T-helper 17 cell (primary cell): ENCODE measurements at places on chromosomes 12 and 14.

DNA sequence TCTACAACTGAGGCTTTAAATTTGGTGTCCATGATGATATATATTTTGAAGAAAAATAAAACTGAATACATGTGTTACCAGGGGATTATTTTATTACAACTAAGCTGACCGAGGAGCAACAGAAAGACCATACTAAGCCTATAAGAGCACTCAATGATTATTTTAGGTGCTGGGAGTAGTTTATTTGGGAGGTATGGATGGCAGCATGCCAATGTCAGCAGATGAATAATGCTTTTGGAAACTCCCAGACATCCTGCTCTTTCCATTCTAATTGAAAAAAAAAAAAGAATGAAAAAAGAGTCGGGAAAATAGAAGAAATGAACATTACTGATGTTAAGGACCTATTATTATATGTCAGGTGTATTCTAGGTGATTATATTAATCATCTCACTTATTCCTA is 441.2 kb downstream of the BTG1 start:
- H3K36me3 ChIP-seq, result no peaks in the 10 kb centered on the region
- H3K4me1 ChIP-seq, result no peaks in the 10 kb centered on the region
- H3K27me3 ChIP-seq, result no peaks in the 10 kb centered on the region
- H3K4me3 ChIP-seq, result no peak overlapping the region
- H3K27ac ChIP-seq, result no peak overlapping the region
- no peak for DNase-seq

DNA sequence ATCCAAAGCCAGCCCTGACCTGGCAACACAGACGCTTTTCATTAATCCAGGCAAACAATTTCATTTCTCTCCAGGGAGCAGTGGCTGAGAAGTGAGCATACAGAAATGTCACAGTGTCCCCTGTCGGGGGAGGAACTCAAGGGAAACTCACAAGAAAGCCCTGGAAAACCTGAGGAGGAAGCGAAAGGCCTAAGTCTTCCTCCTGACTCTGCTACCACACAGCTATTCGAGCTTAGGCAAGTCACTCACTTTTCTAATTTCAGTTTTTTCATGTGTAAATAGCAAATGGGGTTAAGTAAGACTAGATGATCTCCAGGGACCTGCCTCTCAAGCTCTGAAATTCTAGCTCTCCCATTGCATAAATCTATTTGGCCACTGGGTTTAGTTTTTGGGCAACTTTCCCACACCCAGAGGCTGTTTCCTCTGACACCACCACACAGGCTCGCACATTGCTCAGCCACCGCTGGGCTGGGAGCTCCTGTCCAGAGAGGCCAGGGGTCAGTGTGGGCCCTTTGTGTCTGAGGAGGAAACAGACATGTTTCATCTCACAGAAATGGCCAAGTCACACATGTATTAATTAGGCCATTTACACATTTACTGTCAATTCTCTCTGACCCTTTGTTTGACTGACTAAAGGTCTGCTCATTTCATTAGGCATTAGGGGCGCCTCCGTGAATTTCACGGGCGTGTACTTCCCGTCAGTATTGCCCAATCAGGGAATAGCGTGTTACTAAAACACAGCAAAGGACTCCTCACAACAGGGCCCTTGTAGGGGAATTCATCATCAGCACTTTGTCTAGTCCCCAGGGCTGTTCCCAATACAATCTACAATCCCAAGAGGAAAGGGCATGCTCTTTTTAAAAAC is 9.8 kb upstream of the PNMA1 start:
- no peaks in the 10 kb centered on the region for H3K27me3 ChIP-seq
- peak overlapping the region; percentile 39 for H3K4me3 ChIP-seq
- no peak for DNase-seq
- H3K4me1 ChIP-seq, result peaks cover 13% of the 10 kb centered on the region

GRCh38 chr14:106790189-106791036 is 1264.0 kb downstream of the TMEM121 start:
- H3K4me3 ChIP-seq, result peak overlapping the region; percentile 45
- peaks cover 15% of the 10 kb centered on the region for H3K4me1 ChIP-seq
- peak; percentile 40 for DNase-seq
- H3K36me3 ChIP-seq, result peaks cover 3% of the 10 kb centered on the region

GRCh38 chr14:42057111-42057510 is 450.4 kb downstream of the LRFN5 start:
- no peak overlapping the region for H3K27ac ChIP-seq
- no peaks in the 10 kb centered on the region for H3K27me3 ChIP-seq
- no peaks in the 10 kb centered on the region for H3K36me3 ChIP-seq
- no peak for DNase-seq
- no peaks in the 10 kb centered on the region for H3K4me1 ChIP-seq

DNA sequence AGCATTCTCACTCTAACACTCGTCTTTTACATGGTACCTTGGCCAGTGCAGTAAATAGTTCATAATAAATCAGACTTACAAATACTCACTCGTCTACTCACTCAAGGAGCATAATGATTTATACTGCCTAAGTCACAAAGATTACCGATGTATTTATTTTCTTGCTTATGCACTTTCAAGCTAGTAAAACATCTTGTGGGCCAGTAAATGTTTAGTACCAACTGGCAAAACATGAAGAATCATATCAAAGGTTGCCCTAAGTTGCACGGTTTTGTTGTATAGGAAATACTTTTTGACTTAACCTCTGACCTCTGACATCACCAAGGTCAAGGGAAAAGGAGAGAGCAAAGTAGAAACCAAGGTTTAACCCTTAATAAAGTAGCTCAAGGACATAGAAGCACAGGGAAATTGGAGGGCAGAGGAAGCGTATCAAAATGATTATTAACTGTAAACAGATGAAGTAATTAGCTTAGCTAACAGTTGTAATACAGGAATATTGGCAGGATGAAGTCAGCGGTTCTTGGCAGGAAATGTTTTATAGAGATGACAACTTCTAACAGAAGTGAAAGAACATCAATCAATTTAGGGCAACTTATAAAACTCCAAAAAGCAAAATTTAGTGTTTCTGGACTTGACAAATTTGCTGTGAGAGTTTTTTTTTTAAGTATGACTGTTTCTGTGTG is 131.9 kb downstream of the HMGA2 start:
- no peak for DNase-seq
- no peak overlapping the region for H3K4me3 ChIP-seq
- no peak overlapping the region for H3K27ac ChIP-seq

GRCh38 chr14:76583174-76583573 is 178.1 kb upstream of the VASH1 start:
- H3K27me3 ChIP-seq, result peaks cover 24% of the 10 kb centered on the region
- DNase-seq, result no peak
- H3K27ac ChIP-seq, result no peak overlapping the region
- no peak overlapping the region for H3K4me3 ChIP-seq
- H3K4me1 ChIP-seq, result no peaks in the 10 kb centered on the region
